ENCODE measurements at places on chromosomes 11 and 22.

DNA sequence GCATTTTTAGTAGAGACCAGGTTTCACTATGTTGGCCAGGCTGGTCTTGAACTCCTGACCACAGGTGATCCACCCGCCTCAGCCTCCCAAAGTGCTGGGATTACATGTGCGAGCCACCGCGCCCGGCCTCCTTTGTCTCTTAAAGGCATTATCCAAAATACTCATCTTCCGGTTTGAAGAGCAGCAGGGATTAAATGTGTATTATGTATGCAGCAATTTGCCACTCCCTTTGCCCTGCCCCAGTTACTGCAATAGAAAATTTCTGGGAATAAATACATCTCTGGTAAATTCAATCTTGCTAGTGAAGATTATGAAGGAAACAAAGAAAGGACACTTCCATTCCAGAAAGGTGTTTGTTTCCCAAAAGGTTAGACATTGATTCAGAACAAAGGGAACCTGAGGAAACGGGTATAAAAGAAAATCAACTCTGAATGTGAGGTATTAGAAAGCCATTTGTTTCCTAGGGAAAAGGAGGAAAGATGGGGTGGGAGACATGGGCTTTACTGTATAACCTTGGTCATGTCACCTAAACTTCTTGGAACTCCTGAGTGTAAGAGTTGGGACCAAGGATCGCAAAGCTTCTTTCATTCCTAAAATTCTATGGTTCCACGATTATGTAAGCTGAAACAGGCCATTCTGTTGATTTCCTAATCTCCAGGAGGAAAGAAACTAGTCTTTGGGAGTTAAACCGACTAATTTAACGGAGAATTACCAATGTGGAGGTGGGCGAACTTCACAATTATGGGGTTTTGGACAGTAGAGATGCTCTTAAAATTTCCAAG, 959 bp upstream of the HIPK3 start:
- DNase-seq: no peak

DNA sequence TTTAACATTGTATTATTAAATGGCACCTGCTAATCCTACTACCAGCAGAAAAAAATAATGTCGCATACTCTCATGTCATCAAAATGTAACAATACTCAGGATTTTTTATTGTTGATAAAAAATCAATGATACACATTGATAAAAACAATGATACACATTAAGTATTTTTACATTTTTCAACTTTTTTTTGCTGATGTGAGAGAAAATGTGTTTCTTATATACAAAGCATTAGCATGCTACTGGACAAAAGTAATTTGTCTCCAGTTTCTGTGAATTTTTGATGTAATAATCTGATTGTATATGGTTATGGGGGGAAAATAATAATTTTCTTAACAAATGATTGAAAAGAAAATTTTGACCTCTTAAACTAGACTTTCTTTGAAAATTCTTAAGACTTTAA, 1256.6 kb upstream of the CNTN5 start:
- no peak for DNase-seq

DNA sequence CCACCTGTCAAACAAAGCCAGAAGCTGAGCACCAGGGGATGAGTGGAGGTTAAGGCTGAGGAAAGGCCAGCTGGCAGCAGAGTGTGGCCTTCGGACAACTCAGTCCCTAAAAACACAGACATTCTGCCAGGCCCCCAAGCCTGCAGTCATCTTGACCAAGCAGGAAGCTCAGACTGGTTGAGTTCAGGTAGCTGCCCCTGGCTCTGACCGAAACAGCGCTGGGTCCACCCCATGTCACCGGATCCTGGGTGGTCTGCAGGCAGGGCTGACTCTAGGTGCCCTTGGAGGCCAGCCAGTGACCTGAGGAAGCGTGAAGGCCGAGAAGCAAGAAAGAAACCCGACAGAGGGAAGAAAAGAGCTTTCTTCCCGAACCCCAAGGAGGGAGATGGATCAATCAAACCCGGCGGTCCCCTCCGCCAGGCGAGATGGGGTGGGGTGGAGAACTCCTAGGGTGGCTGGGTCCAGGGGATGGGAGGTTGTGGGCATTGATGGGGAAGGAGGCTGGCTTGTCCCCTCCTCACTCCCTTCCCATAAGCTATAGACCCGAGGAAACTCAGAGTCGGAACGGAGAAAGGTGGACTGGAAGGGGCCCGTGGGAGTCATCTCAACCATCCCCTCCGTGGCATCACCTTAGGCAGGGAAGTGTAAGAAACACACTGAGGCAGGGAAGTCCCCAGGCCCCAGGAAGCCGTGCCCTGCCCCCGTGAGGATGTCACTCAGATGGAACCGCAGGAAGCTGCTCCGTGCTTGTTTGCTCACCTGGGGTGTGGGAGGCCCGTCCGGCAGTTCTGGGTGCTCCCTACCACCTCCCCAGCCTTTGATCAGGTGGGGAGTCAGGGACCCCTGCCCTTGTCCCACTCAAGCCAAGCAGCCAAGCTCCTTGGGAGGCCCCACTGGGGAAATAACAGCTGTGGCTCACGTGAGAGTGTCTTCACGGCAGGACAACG, 11.7 kb downstream of the CXCR5 start:
- DNase-seq: peak; percentile 82

GRCh38 chr11:62794201-62794775, 2.5 kb upstream of the TMEM223 start:
- DNase-seq: no peak

- no peak for DNase-seq
Measured at GRCh38 chr11:134663506-134664313, 251.7 kb upstream of the B3GAT1 start.

- DNase-seq: no peak
Measured at GRCh38 chr11:118226296-118226695, 1.5 kb upstream of the JAML start.

DNA sequence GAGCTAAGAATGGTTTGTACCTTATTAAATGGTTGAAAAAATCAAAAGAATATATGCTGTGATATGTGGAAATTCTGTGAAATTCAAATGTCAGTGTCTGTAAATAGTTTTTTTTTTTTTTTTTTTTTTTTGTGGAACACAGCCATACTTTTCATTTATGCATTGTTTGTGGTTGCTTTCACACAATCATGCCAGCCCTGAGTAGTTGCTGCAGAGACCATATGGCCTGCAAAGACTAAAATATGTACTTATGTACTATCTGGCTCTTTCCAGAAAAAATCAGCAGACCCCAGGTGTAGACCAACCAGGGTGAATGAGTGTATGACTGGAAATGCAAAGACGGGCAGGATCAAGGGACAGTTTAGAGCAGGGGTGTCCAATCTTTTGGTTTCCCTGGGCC, 98.3 kb downstream of the PTPRJ start:
- no peak for DNase-seq

DNA sequence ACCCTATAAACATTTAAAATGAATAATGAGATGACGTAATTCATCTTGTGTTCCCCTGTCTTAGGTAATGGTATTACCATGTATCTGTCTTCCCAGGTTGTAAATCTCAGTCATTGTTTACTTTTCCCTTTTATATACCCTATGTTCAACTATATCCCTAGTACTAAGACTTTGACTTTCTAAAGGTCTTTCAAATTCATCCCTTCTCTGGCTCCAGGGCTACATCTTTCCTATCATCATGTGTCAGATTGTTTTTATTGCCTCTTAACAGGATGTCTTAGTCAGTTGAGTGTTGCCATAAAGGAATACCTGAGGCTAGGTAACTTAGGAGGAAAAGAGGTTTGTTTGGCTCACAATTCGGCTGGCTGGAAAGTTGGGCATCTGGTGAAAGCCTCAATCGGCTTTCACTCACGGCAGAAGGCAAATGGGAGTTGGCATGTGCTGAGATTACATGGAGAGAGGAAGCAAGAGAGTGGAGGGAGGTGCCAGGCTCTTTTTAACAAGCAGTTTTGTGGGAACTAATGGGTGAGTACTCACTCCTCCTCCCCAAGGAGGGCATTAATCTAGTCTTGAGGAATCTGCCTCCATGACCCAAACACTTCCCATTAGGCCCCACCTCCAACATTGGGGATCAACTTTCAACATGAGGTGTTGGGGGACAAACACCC, 11.6 kb upstream of the DLAT start:
- DNase-seq: no peak

GRCh38 chr11:122843281-122844141, 5.2 kb downstream of the CRTAM start:
- DNase-seq: peak; percentile 56

- DNase-seq: peak; percentile 71
Measured at GRCh38 chr11:119094816-119095065, 6.9 kb downstream of the DPAGT1 start.

DNA sequence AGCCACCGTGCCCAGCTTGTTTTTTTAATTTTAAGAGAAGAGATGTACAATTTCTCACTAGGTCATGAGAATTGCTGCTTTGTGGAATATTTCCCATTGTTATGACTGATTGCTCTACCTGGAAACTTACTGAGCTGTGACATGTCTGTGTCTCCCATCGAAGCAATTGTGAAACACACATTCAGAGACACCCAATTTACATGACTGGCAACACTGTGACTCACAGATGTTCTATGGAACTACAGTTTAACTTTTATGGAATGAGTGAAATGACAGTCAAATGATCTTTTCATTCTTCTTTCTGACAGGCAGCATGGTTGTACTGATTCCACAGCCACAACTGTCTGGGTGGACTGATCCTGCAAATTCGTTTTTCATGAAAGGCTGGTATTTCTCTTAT, 32.3 kb downstream of the ELF5 start:
- DNase-seq: no peak

- DNase-seq: no peak
Measured at GRCh38 chr11:67283481-67283963, 5.6 kb upstream of the ANKRD13D start.

DNA sequence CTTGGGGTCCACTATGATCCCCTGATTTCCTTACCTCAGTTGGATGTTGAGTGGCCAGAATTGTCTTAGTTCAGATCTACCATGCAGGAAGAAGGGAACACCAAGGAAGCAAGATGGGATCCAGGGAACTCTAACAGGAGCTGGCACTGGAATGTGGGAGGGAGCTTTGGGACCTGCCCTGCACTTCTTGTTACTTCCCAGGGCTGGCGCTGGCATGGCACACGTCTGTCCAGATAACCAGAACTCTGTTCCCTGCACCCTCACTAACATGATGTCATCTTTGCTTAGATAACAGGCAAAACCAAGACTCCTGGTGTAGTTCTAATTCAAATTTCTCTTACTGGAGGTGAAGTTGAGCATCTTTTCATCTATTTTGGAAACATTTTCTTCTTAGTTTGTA, 550.0 kb downstream of the MN1 start:
- DNase-seq: no peak

Data from CD4-positive, alpha-beta T cell treated with Interleukin-4 for 1 hour (primary cell).